ENCODE measurements at places on chromosomes 2 and 18.

DNA sequence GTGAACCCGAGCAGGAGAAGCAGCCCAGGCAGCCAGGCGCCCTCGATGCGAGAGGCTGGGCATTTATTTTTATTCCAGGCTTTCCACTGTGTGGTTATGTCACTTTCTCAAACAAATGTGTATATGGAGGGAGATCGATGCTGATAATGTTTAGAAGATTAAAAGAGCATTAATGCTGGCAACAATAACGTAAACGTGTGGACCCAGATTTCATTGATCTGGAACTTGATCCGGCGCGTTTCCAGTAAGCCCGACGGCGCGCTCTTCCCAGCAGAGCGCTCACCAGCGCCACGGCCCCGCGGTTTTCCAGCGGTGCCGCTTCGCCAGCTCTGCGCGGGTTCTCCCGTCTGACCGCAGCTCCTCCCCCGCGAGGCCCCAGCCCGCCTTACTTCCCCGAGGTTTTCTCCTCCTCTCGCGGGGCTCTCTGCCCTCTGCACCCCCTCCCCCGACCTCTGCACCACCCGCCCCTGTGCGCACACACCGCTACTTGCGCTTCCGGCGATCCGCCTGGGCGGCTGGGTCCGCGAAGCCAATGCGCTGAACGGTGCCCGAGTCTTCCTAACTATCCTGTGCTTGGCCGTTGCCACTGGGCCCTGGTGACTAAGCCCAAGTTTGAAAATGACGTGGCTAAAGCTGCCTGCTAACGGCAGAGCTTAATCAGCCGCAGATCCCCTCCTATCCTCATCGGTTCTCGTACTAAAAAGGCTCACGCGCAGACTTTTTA is 6.1 kb downstream of the ONECUT2 start:
- no peak for DNase-seq

DNA sequence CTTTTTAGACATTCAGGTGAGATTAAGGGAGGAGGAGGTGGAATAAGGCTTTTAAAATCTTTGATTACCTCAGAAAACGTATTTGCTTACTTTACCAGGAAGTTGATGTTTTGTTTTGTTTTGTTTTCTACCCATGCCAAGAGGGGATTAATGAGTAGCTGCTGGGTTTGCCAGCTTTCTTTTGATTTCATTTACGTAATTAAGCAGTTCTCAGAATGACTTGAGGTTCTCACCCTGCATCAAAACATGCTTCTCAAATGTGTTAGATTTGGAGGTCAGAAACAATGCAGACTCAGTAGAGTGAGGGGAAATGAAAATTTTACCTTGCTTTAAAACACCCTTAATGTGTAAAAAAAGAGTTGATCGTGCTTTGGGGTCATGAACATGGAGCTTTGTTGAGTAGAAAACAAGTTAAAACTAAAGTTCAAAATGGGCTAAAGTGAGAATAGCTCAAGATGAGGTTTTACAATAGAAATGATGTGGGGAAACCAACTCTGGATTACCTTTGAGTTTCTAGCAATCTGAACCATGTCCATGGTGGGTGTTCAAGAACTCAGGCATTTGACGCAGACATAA is 217.1 kb upstream of the EPAS1 start:
- DNase-seq: no peak

DNA sequence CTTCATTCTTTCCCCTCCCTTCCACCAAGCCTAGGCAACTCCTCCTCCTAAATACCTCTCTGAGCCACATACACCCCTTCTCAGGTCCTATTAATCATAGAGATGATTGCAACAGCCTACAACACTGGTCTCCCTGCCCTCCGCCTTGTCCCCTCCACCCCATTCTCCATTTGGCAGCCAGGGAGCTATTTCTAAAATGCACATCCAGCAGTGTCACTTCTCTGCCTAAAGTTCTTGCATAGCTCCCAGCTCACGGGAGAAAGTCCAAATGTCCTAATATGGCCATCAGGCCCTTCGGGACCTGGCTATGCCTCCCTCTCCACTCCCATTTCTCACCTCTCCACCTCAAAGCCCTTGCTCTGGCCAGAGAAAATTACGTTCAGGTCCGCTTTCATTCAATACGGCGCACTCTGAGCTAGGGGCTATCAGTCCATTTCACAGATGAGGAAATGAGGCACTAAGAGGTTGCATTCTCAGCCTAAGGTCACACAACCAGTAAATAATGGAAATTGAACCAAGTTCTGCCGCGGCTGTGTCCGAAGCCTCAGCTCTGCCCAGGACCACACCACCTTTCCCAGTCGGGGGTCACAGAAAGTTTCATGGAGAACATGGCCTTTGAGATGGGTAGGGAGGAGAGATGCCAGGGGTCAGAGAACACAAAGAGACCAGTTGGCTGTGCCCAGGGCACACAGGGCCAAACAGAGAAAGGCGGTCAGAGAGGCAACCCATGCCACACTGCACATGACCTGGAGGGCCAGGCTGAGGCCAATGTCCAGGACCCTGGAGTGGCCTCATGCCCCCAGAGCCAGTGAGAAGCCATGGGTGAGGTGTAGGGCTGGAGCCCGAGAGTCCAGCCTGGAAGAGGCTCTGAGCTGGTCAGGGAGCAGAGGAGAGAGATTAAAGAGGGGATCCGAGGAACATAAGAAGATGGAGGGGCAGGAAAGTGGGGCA is 72.8 kb downstream of the TNS1 start:
- DNase-seq: no peak

DNA sequence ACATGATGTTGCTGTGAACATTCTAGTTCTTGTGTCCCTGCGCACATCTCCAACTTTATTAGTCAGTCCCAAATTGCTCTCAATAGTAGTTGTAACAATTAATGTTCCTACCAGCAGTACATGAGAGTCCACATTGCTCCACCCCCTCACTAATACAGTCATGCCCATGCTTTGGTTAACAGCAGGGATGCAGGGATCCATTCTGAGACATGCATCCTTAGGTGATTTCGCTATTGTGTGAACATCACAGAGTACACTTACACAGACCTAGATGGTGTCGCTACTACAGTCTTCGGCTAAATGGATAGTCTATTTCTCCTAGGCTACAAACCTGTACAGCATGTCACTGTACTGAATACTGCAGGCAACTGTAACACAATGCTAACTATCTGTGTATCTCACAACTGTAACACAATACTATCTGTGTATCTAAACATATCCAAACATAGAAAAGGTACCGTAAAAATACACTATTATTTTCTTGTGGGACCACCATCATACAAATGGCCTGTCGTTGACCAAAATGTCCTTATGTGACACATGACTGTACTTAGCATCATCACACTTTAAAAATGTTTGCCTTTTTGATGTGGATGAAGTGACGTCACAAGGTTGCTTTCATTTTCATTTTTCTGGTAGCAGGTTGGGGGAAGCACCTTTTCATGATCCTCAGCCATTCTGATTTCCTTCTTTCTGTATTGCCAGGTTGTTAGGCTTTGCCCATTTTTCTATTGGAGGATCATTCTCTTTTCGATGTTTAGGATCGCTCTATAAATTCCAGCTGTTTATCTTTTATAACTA is 82.9 kb upstream of the RNF152 start:
- DNase-seq: no peak

- no peak for DNase-seq
These were observed 57.2 kb downstream of the DDX1 start for GRCh38 chr2:15648593-15649525.

GRCh38 chr2:126912201-126912600 is 13.5 kb downstream of the TEX51 start:
- DNase-seq: no peak

DNA sequence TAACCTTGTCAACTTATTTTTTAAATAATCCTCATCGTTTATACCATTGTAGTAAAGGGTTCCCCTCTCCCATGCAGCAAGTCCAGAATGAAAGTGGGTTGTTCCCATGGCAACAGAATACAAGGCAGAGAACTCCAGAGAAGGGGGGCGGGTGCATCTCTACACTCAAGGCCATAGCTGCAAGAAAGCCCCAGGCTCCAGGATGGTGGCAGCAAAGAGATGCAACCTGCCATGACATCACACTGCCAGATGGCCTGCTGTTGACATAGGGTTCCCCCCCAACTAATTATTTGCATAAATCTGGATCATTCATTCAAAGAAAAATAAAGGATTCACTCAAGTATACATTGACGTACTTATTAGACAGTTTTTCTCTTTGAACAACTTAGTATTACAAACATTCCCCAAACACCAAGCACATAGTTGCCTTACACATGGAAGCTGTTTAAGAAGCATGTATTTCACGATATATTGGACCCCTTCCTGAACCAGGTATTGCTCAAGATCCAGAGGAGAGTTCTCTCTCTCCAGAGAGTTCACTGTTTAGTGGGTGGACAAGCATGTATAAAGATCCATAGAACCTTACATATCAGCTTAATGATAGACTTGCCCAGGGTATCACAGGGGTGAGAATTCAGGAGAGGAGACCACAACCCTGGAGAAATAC is 87.4 kb upstream of the KLF7 start:
- DNase-seq: no peak

DNA sequence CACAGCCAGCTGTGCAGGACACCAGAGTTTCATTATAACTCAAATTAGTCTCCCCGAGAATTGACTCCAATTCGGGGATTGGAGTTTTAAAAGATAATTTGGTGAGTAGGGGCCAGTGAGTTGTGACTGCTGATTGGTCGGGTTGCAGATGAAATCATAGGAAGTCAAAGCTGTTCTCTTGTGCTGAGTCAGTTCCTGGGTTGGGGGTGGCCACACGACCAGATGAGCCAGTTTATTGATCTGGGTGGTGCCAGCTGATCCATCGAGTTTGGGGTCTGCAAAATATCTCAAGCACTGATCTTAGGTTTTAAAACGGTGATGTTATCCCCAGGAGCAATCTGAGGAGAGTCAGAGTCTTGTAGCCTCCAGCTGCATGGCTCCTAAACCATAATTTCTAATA is 82.7 kb upstream of the SLC66A3 start:
- DNase-seq: no peak

DNA sequence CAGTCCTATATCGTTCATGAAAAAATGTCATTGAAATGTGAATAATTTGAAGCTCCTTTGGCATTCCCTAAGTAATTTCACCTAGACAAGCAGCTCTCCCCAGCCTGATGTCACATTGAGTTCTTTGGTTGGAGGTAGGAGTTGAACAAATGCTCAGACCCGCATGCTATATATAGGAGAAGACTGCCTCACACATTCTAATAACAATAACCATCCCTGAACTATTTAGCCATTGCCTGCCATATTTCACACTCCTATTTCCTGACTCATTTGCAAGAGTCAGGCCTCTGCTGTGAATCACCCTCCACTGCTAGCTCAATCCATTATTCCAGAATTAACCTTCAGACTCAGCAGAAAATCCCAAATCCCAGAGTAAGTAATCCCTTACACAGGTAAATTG is 256.6 kb upstream of the ACVR2A start:
- no peak for DNase-seq

GRCh38 chr2:230916218-230916617 is 8.8 kb downstream of the GPR55 start:
- peak; percentile 37 for DNase-seq

- DNase-seq: no peak
These were observed 185.7 kb downstream of the NCKAP5 start for GRCh38 chr2:133382566-133382965.

DNA sequence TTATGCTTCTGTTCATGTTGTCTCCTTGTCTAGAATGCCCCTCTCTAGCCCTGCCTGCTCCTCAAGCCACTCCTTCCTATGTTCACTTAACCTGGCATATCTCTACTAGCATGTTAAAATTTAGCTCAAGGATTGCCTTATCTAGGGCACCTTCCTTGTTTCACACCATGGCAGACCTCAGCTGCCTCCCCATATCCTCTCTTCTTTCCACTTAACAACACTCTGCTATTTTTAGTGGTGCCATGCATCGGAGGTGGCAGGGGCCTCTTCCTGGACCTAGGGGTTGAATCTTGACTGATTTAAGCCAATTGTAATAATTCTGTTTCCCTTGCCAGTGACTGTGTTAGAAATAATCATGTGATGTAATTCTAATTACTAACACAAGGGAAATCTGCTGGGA is 36.9 kb upstream of the FAM98A start:
- no peak for DNase-seq

DNA sequence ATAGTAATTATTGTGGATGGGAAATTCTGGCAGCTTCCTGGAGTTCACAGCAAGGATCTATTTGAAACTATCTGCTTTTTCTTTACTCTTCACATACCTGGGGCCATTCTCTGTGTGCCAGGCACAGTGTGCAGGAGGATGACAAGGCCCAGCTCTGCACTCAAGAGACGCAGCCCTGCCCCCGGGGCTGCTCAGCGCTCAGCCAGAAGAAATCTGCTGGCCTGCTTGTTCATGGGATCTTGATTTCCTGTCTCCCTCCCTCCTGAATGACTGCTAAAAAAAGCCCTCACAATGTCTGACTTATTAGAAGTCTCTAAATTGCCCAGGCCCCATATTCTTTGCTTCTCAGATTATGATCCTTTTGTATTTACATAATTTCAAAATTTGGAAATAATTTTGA is 210.9 kb downstream of the DCDC2C start:
- DNase-seq: no peak

DNA sequence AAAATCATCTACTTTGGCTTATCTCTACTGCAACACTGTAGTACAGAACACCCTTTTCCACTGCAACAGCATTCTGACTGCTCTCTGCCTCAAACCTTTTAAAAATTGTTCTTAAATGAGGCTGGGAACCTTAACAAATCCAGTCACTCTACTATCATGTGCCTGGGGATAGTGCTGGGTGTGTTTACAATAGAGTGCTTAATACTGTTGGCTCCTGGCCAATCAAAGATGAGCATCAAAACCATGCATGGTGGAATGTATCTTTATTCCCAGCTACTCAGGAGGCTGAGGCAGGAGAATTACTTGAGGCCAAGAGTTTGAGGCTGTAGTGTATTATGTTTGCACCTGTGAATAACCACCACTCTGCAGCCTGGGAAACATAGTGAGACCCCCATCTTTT is 7.4 kb downstream of the ANKAR start:
- DNase-seq: no peak

DNA sequence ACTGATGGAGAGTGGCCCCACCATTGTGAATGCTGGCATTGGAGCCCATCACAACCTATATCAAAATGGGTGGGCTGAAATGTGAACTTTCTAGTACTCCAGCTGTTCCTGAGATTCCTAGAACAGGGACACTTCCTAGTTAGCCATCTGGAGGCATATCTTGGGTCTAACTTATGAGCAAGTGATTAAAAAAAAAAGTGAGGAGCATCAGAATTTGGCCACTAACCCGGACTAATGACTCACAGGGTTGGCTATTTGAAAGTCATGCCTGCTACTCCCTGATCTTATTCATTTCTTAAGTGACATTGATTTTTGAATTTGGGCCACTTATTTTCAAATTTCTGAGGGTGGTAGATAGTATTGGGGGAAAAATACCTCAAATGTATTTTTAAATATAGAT is 216.6 kb downstream of the HRH4 start:
- no peak for DNase-seq

GRCh38 chr2:2763351-2764000 is 432.4 kb upstream of the MYT1L start:
- no peak for DNase-seq

GRCh38 chr2:229856413-229856812 is 65.4 kb downstream of the TRIP12 start:
- no peak for DNase-seq

DNA sequence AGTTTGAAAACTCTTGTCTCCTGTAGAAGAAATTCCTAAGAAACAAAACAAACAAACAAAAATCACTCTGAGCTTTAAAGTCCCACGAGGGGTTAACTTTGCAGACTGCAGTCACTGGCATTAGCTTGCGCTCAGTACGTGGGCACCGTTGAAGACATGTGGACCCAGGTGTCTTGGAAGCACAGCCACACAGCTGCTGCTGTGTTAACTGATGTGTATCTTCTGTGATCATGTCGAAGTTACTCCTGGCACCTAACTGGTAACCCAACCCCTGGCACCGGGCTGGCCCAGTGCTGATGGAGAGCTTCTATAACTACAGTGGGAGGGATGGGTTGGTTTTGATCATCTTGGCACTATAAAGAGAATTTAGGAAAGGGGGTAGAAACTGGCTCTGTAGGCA is 51.6 kb upstream of the FHL2 start:
- DNase-seq: no peak
